HT-29 (cell line): ENCODE measurements at places on chromosomes 11 and 22.

DNA sequence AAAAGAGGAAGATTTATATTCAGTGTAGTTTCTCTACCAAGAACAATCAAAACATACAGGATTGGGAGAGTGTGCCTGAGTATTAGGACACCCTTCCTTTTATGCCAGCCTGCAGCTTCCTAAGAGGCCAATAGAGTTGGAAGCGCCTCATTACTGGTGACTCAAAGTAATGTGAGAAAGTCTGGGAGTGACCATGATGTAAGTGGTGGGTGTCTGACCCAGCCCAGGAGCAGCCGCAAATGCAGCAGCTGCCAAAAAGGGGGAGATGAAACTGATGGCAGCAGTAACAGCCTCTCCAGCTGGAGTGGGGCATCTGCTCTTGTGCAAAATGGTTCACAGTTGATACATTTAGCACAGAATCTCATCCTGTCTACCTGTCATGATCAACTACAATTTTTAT is 62.0 kb downstream of the ZNF280B start:
- no peak for DNase-seq

DNA sequence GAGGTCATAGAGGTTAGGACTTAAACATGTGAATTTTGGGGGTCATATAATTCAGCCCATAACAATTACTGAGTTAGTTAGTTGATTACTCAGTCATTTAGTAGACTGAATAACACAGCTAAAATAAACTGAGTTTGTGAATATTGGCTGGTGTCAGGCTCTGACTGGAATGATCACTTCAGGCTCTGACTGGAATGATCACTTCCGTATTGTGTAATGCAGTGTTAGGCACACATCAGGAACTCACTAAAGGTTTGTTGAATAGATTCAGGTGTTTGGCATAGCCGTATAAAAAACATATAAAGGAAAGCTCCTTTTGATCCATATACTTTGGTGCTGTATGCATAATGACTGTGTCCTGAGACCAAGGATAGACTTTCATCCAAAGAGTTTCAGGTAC is 610.5 kb downstream of the INSC start:
- DNase-seq = no peak

- DNase-seq = no peak
Observed at GRCh38 chr22:24106385-24107381, 74.6 kb upstream of the SUSD2 start.

- DNase-seq = no peak
Observed at GRCh38 chr11:17630936-17631335, 83.9 kb downstream of the OTOG start.

DNA sequence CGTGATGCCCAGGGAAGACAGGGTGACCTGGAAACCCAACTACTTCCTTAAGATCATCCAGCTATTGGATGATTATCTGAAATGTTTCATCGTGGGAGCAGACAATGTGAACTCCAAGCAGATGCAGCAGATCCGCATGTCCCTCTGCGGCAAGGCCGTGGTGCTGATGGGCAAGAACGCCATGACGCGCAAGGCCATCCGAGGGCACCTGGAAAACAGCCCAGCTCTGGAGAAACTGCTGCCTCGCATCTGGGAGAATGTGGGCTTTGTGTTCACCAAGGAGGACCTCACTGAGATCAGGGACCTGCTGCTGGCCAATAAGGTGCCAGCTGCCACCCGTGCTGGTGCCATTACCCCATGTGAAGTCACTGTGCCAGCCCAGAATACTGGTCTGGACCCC is 43.5 kb upstream of the DAGLA start:
- DNase-seq = no peak

DNA sequence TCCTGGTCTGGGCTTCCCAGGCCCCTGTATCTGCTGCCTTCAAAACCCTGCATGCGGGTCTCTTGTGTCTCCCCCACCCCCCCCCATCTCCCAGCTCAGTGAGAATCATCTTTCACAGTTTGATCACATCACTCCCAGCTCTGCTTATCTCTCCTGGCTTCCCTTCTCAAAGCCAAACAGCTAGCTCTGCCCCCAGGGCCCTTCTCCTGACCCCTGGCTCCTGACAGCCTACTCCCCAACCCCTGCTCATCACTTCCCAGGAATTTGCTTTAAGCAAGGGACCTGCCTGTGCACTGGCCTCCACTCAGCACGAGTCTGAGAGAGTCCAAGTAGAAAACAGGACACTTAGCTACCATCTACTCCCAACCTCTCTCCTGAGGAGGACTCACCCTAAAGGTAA is 342.7 kb downstream of the TENM4 start:
- DNase-seq = no peak

DNA sequence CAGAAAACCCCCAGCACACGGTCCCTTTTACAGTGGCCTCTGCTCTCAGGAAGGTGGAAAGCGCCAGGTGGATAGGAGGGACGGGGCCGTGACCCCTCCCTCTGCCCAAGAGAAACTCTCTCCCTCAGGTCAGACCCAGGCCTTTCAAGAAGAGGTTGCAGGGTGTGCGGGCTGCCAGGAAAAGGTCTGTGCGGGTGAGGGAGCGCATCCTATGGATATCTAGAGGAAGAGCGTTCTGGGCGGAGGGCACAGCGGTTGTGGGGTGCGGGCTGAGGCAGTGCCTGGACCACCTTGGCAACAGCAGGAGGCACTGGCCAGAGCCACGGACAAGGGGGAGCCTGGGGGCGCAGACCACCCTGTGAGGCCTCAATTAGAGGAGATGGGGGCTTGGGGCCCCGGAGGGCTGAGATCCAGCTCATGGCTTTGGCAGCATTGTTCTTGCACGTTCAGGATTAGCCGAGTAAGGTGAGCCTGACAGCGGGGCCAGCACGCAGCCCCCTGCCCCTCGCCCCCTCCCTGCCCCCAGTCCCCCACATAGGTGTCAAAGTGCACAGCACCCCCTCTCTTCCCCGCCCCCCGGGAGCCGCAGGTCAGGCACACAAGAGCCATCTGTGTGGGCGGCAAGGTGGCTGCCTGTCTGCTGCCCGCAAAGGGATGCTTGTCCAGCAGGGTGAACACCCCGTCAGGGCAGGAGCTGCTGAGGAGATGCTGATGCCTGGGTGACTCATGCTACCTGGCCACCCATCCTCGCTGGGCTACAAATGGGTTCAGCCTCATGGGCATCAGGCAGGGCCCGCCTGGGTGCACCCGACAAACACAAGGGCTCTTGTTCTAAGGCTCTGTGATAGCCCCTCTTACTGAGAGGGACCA is 92.8 kb upstream of the KCNQ1OT1 start:
- no peak for DNase-seq

GRCh38 chr11:77213589-77214428 is 85.8 kb downstream of the MYO7A start:
- DNase-seq = no peak

DNA sequence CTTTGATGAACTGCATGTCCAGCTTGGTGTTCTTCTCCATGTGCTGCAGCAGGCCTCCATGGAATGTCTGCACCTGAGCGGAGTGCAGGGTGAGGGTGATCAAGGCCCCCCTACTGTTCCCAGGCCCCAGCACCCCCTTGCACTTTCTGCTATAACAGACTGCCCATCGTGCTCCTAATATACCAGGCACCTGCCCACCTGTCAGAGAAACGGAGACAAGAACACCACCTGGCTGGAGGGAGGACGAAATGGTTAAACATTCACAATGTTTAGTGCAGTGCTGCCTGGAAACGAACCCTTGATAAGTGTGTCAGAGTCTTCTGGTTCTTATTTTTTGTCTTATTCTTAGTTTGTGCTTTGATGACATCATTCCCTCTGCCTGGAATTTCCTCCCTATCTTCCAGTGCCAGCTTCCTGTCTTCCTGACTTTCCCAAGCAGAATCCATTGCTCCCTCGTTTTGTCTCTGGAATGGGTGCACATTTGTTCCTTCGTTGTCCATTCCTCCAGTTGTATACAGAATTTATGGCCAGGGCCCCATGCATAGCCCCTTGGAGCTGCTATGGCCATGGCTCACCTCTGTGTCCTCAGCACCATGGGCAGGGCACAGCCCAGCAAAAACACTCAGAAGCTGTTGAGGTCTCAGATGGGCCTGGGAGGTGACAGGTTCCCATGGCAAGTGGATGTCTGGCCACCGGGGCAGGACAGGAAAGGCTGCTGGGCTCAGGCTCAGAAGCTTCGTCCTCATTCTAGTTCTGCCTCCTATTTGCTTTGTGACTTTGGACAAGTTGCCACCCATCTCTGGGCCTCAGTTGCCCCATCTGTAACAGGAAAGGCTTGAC is 11.9 kb downstream of the BAIAP2L2 start:
- no peak for DNase-seq

DNA sequence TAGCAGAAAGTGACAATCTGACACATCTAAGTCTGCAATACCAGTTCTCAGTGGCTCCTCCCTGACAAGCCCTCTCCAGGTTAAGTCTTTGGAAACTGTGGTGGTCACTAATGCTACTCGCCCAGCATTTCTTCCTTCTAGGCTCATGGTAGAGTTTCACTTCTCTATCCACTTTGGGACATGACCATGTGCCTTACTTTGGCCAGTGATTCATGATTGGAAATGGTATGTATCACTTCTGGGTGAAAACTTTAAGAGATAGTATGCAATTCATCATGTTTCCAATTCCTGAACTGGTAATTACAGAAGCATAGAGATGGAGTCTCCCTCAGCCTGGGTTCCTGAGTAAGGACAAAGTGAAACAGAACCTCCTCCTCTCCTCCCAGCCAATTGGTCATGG is 151.5 kb upstream of the LMO1 start:
- DNase-seq = no peak

DNA sequence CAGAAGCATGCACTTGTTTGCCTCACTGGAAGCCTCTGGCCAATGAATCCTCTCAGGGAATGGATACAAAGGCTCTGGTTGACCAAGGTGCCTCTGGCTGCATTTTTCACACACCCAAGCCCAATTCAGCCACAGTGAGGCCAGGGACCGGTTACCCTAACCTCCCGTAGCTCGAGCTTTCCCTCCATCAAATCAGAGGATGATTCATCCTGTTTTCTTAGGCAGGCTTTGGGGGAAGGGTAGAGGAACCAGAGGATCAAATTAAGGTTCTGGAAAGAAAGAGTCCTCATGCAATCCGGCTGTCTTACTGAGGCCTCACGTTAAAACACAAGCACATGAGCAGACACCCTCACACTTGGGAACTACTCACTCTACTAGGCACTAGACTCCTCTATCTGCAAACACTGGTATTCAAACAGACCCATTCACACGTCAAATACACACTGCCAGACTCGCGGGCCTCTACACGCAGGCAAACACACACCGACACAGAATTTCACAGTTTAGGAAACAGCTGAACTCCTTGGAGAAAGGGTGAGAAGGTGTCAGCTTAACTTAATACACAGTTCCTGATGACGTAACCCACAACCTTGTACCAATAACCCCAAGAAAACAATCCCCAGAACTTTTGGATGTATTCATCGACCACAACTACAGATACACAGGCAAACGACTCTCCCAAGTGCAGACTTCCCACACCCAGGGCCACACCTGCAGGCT is 12.4 kb downstream of the NRXN2 start:
- DNase-seq = no peak

GRCh38 chr22:16854631-16855030 is 29.4 kb upstream of the XKR3 start:
- no peak for DNase-seq
